A673 (cell line): ENCODE measurements at places on chromosomes 2 and 18.

DNA sequence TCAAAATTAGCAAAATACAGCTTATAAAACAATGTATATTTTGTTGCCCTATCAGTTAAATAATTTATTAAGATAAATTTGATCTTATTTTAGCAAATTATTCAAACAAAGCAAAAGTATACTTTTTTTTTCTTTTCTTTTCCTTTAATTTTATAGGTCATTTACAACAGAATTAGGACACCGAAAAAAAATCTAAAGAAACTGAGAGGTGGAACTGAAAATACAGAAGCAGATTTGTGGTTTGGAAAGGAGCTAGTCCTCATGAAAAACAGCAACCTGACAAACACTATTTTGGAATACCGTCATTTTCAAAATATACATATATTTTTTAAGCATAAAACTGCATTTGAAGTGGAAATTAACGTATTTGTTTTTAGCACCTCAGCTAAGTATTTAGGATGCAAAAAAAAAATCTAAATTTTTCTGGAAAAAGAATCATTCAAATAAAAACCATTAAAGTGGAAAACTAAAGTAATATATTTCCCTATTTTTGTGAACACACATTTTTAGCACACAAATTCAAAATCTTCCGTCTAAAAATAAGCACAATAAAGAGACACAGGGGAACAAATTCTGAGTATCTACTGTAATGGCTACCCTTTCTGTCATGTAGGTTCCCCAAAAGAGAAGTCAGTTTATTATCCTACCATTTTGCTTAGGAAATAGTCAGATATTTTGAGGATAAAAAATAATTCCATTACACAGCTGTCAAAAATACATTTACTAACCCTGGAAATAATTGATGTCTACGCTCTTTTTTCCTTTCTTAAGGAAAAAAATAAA, 2.7 kb downstream of the CCDC88A start:
- H3K27me3 ChIP-seq = no peaks in the 10 kb centered on the region
- no peak overlapping the region for H3K27ac ChIP-seq
- peak overlapping the region; percentile 84 for H3K4me3 ChIP-seq
- no peak for DNase-seq
- H3K36me3 ChIP-seq = peaks cover under 1% of the 10 kb centered on the region

DNA sequence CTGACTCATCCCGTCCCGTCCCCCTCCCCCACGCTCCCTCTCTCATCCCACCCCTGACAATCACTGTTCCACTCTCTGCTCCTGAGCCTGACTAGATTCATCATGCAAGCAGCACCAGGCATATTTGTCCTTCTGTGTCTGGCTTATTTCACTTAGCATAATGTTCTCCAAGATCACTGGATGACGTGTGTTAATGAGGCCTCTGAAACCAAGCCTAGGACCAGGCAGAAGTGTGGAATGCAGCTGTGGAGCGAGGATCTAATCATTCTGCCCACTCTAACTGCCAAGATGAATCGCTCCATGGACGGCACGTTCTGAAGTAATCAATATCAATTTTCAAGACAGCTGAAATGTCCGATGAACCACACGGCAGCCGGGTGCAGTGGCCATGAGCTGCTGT, 122.4 kb upstream of the ZNF236 start:
- H3K27ac ChIP-seq = no peak overlapping the region
- no peaks in the 10 kb centered on the region for H3K36me3 ChIP-seq
- no peaks in the 10 kb centered on the region for H3K4me1 ChIP-seq
- no peak overlapping the region for H3K4me3 ChIP-seq

DNA sequence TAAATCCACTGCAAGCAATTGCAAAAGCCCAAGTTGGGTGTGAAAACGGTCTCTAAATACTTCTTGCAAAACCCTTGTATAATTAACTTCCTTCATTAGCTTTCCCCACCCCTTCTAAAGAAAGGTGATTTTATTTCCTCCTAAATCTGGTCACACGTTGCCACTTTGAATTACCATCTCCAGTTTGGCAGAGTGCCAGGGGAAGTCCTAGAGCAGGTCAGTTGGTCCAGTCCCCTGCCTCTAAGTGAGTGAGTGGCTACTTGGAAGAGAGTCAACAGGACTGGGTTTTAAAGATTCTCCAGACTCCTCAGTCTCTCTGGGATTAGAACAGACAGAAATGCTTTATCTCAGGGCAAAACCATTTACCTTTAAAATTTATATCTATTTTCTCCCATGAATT, 18.7 kb upstream of the LYPD6B start:
- no peak overlapping the region for H3K27ac ChIP-seq
- H3K4me3 ChIP-seq = no peak overlapping the region
- H3K4me1 ChIP-seq = no peaks in the 10 kb centered on the region

DNA sequence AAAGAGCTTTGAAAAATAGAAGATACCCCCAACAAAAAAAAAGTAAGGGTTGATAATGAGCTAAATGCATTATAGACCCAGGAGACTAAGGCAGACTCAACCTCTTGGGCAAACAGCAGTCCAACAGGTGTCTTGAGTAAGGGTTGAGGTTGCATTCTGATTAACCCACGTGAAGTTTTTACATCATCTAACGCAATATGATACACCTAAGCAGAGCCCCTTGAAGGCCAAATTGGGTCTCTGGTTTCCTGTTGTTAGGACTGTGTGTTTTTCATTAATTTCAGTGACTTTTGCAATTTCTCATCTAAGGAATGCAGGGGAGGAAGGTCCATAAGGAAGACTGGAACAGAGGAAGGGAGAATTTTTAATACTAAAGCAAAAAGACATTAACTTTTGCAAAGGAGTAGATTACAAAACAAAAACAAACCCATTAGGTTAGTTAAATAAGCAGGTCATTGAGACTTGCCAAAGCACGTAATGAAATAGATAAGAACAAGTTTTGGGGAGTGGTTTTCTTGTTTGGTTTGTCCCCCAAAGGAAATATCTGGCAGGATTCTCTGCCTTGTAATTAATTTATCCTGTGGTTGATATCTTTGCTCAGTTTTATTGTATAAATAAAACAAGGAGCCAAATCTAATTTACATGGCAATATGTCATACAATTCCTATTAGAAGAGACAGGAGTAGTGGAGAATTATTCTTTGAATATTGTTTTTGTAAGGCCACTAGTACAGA, 244.3 kb downstream of the ETAA1 start:
- DNase-seq = no peak
- no peaks in the 10 kb centered on the region for H3K27me3 ChIP-seq
- no peaks in the 10 kb centered on the region for H3K36me3 ChIP-seq
- no peak overlapping the region for H3K27ac ChIP-seq
- no peak overlapping the region for H3K4me3 ChIP-seq
- H3K4me1 ChIP-seq = no peaks in the 10 kb centered on the region

DNA sequence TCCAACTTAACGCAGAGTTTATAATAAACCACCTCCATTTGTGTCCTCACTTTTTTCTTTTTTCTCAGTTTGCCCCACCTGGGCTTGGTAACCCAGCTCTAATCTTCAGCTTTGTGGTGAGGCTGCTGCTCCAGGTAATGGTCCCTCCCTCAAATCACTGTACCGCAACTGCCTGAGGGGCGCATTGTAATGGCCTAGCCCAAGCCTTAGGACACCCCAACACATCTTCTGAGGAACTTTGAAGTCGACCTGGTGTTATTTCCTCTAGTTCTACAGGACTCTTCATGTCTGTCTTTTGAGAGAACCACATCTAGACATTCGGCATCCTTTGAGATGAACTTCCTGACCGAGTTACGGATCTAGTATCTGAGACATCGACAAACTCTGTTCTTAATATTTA, 99.7 kb downstream of the PLEKHM3 start:
- H3K27me3 ChIP-seq = no peaks in the 10 kb centered on the region
- no peaks in the 10 kb centered on the region for H3K36me3 ChIP-seq
- no peak overlapping the region for H3K4me3 ChIP-seq
- no peak for DNase-seq
- no peak overlapping the region for H3K27ac ChIP-seq

DNA sequence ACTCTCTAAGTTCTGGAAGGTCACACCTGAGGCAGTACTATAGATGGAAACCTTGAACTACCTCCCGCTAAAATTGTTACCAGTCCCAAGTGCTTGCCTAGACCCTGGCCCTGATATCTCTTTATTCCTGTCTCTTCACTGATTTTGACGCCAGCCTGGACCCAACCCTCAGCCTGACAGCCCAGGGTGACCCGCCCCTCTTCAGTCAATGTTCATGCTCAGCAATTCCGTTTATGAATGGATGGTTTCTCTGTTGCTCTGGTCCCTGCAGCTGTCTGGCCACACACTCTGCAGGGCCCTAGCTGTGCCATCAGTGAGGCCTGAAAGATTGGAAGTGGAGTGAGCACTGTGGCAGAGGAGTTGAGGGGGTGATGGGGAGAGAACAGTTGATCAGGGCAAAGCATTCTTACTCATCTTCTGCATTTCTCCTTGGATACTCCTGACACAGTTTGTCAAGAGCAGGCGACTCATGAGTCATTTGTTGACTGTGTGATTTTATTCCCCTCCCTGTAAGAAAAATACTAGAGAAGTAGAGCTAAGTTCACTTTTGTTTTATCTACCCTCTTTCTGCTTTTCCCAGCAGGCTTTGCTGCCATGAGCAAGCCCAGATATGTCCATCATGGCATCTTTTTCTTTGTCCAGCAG, 46.0 kb downstream of the NPAS2 start:
- H3K27ac ChIP-seq = no peak overlapping the region
- H3K36me3 ChIP-seq = no peaks in the 10 kb centered on the region
- no peak overlapping the region for H3K4me3 ChIP-seq
- DNase-seq = no peak

DNA sequence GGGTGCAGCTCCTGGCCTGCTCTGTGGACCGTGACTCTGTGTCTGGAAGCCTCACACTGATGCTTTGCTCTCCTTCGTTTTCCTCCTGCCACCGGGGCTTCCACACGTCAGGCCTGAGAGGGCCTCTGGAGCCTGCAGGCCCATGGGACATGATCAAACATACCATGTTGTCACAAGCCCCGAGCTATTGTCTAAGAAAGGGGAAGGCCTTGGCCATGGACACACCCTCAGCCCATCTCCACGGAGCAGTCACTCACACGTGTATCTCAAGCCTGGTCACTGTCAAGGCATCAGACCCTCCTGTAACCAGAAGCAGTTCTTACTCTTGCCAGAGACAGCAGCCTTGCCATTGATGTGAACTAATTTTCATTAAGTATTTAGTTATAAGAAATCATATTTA, 814.1 kb upstream of the SALL3 start:
- no peaks in the 10 kb centered on the region for H3K4me1 ChIP-seq
- no peak overlapping the region for H3K27ac ChIP-seq
- DNase-seq = no peak
- H3K4me3 ChIP-seq = no peak overlapping the region

GRCh38 chr2:101823347-101823791, 125.9 kb downstream of the MAP4K4 start:
- peak; percentile 53 for DNase-seq
- H3K27me3 ChIP-seq = no peaks in the 10 kb centered on the region
- H3K27ac ChIP-seq = no peak overlapping the region

DNA sequence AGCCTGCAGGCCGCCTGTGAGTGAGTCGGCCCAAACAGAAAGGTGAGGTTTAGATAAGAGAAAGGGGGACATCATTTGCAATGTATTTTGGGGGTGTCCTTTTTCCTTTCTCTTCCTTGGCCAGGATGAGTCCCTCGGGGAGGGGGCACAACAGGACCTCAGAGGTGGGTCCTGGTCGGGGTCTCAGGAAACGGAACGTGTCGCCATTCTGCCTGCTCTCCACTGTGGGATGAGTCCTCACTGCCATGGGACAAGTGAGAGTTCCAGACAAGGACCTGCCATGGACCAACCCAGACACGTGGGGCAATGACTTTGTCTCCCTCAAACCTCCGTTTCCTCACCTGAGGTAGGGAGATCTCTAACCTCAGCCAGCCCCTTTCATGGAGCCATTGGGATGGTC, 67.9 kb upstream of the TAF1B start:
- no peaks in the 10 kb centered on the region for H3K27me3 ChIP-seq
- no peak overlapping the region for H3K4me3 ChIP-seq
- H3K4me1 ChIP-seq = no peaks in the 10 kb centered on the region
- no peak overlapping the region for H3K27ac ChIP-seq
- H3K36me3 ChIP-seq = no peaks in the 10 kb centered on the region

- no peak overlapping the region for H3K4me3 ChIP-seq
- H3K27me3 ChIP-seq = no peaks in the 10 kb centered on the region
- H3K4me1 ChIP-seq = peaks cover 99% of the 10 kb centered on the region
- no peaks in the 10 kb centered on the region for H3K36me3 ChIP-seq
Observed at GRCh38 chr18:55351241-55351691, 236.7 kb downstream of the TCF4 start.

DNA sequence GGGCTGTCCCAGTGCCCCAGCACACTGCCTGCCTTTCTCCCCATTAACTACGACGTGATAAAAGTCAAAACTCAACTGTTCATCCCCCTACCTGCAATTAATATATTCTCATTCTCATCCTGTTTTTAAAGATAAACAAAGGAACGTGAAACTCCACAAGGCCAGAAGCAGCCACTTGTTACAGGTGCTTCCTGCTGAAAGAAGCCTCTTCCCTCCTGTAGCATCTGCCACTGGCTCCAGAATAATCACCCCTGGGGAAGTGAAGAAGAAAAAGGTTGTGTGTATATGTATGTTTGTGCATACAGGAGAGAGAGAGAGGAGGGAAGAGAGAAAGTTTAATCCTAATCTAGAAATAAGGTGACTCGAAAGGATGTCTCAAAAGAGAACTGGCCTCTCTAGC, 27.1 kb downstream of the KIAA2012 start:
- H3K27me3 ChIP-seq = no peaks in the 10 kb centered on the region
- H3K36me3 ChIP-seq = no peaks in the 10 kb centered on the region
- H3K27ac ChIP-seq = no peak overlapping the region
- H3K4me1 ChIP-seq = peaks cover 19% of the 10 kb centered on the region

DNA sequence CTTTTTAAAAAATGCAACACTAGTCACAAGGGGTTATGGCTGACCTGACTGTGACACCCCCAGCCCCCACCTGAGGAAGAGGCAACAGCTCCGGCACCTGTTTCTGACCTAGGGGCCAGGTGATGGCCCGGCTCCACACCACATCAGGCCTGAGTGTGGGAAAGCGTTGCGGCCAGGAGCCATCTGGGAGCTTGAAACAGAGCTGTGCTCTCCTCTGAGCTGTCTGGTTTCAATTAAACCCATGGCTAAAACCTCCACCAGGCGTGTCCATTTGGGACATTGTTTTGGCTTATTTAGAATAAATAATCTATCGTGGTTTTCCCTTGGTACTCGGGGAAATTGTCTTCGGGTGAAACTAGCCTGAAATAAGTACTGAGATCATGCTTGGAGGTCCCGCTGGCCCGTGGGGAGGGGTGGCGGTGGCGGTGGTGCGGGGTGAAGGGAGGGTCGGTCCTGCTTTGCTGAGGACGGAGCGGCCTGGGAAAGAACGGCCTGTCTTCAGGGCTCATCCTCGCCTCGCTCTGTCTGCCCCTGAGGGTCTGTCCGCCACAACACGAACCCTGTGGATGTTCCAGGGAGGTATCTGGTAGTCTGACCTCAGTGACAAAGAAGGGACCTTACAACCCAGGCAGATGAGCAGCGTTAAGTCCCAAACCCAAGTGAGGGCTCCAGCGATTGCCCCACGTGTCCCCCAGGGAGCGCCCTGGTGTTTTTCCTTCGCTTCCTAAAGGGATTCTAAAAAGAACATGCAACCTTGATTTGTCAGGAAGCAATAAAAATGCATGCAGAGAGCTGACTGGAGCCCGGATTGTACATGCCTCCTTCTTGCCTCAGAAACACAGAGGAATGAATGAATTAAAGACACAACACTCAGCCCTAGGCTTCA, 58.7 kb downstream of the IL1RL2 start:
- peak; percentile 29 for DNase-seq
- peaks cover 31% of the 10 kb centered on the region for H3K27me3 ChIP-seq
- H3K36me3 ChIP-seq = no peaks in the 10 kb centered on the region
- no peak overlapping the region for H3K4me3 ChIP-seq
